ENCODE measurements at places on chromosomes 1 and 21. TPM values are rescaled to one million over a fixed set of nuclear protein-coding genes. Genes with fewer than 3 reads are reported as not detected.

The LCE2D gene
- total RNA-seq: not detected

The GJA8 gene
- total RNA-seq: not detected

- H3K4me3 ChIP-seq: no peak overlapping the region
- H3K36me3 ChIP-seq: no peaks in the 10 kb centered on the region
- H3K27ac ChIP-seq: no peak overlapping the region
- H3K27me3 ChIP-seq: no peaks in the 10 kb centered on the region
- no peak for DNase-seq
Observed at GRCh38 chr1:180530501-180530900, 28.1 kb upstream of the ACBD6 start.

The BRINP2 gene
- not detected for total RNA-seq
